ENCODE measurements at places on chromosomes 16 and 17.

DNA sequence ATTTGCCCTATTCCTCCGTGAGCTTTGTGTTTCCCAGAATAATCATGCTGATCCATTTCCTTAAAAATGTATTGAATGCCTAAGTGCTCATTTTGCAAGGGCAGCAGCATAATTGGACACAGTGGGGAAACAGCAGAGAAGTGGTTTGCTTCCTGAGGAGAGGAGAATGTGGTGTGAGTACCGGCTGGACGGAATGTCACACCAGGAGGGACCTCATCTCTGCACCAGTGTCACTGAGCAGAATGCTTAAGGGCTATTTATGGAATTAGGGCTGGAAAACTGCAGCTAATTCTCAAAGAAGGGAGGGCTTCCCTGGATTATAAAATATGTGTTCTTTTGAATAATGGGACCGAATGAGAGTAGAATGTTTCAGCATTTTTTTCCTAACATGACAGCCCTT, 1100.6 kb upstream of the RBFOX1 start:
- DNase-seq: no peak

DNA sequence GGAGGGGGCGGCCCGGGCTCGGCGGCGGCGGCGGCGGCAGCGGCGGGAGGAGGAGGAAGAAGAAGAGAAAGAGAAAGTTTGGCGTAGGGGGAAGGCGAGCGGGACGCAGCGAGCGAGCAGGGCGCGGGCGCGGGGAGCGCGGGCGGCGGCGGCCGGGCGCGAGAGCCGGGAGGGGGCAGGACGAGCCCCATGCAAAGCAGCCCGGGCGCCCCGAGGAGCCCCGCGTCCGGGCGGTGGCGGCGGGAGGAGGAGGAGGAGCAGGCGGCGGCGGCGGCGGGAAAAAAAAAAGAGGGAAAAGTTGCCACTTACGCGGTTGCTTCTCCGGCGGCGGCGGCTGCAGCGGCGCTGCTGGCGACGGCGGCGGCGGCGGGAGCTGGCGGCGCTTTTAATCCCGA, 10.3 kb upstream of the ZFHX3 start:
- DNase-seq: no peak

- no peak for DNase-seq
These were observed 702.8 kb downstream of the KCNJ2 start for GRCh38 chr17:70872103-70872502.

- no peak for DNase-seq
These were observed 531 bp upstream of the CDH8 start for GRCh38 chr16:62036802-62037135.

- no peak for DNase-seq
These were observed 33.6 kb upstream of the BRD7 start for GRCh38 chr16:50402298-50402895.

DNA sequence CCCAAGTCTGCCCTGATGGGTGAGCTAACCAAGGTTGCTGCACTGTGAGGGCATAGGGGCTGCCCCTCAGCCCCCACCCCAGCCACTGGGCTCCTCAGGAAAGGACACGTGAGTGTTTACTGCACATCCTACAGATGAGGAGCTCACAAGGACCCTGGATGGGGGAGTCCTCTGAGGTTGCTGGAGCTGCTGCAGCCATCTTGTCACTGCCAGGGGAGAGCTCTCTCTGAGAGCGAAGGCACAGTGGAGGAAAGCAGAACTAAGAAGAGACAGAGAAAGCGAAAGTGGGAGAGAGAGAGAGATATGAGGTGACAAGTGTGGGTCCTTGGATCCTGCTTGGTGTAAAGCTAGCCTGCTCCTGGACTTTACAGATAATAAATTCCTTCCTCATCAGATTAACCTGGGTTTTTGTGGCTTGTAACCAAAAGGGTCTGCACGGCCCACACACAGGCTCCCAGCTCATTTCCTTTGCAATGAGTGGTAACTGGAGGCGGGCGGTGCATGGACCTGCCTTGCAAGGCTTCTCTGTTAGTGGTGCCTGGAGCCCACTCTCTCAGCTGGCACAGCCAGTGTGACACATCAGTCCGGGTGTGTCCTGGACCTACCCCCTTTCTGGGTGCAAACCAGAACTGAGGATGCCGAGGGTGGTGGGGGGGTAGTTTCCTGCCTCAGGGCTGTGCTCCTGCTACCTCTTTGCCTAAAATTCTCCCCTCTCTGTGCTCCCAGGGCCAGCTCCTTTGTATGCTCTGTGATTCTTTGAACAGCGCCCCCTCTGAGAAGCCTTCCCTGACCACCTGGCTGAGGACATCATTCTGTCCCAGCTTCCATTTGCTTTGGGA, 14.2 kb downstream of the SNX20 start:
- DNase-seq: no peak

DNA sequence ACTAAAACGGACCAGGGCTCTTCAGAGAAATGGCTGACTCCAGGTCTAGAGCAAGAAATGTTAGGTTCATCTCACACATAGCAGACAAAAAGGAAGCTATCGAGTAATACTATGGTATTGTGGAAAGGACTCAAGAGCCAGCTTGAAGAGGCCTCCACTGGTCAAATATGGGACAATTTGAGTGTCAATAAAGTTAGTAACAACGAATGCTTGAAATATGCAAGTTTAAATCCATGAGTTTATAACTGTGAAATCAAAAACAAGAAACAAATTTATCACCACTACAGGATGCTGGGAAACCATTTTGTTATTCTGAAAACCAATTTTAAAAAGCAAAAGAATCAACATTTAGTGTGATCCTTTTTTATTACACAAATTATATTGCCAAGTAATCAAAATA, 50.4 kb upstream of the ANKFY1 start:
- no peak for DNase-seq

- DNase-seq: no peak
These were observed 34.3 kb downstream of the ABCC3 start for GRCh38 chr17:50668838-50669581.

DNA sequence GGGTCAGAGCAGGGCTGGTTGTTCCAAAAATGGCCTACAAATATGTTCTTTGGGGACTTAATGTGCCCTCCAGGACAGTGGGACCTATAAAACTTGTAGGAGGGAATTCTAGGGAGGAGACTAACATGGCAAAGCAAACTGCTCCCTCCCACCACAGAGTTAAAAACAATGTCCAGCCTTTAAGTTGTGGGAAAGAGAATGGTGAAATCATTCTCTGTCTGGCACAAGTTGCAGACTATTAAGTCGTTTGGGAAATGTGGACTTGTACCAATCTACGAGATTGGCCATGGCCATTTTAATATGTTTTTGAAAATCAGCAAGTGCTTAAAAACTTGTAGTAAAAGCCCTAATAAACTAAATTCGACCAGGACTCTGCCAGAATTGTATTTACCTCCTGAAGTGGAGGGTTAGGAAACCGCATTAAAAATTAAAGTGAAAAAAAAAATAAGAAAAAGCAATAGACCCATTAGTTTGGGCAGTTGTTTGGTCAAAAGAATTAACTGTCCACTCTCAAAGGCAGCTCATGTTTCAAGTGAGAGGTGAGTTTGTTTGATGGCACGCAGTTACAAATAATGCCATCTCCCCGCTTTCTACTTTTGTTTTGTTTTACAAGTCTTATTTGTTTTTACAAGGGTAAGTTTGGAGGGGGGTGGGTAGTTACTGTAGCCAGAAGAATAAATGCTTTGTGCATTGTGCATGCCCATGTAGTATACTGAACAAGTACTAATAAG, 32.4 kb downstream of the ANKFN1 start:
- no peak for DNase-seq

- no peak for DNase-seq
These were observed 3.0 kb downstream of the MT2A start for GRCh38 chr16:56611281-56611833.

DNA sequence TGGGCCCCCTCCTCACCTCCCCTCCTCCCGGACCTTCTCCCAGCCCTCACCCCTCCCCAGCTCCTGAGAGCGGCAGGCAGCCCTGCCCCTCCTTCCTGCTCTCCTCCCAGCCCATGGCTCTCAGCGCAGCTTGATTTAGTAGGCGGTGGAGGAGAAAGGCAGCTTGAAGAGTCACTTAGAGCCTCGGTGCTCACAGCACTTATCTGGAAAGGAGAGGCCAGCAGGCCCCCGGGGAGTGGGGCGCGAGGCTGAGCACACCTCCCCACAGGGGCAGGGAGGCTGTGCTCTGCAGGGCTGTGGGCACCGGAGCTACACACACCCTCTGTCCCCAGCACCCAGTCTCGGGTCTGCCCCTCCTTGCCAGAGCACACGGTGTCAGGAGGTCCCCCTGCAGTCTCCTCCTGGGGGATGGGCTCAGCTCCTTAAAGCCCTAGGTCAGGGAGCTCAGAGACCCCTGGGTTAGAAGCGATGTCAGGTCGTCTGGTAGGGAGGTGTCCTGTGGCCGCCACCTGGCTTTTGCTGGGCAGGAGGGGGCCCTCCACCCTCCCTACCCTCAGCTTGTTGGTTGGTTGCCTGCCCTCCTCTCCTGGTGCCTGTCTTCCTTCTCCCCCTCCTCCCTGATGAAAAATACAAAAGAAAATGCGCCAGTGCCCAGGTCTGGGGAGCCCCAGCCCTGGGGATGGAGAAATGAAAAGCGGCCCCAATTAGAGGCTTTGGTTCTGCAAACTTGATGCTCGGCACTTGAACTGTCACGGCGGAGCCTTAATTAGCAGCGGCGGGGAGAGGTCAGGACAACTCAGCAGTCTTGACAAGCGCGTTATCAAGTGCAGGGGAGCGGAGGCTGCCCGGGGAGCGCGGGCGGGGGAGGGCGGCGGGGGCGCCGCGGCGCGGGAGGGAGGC, 151.1 kb upstream of the GSE1 start:
- DNase-seq: no peak

DNA sequence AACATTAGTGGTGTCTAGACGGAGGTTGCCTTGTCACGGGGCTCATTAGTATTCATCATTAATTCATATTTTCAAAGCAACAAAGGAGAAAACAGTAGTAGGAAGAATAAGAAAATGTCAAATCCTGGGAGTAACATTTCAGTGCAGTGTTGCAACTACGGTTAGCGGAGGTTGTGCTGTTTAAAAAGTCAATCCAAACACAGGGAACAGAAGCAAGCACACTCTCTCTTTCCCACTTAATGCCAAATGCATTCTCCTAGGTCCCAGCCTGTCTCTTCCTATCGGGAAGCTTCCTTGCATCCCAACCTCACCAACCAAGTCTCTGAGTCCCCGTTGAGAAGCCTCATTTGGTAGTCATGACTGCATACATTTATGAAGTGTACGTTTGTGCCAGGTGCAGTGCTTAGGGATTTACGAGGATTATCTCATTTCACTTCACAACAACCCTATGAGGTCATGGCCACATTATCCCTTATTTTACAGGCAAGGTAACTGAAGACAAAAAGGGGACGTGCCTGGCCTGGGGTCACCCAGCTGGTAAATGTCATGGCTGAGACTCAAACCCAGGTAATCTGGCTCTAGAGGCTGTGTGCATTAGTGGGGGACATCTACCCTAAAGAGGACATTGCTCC, 283.6 kb upstream of the SALL1 start:
- no peak for DNase-seq

- no peak for DNase-seq
These were observed 22.9 kb downstream of the MMD start for GRCh38 chr17:55398689-55399088.

- DNase-seq: no peak
These were observed 25.7 kb downstream of the MRC2 start for GRCh38 chr17:62653002-62653825.

- DNase-seq: no peak
These were observed 42.4 kb downstream of the OMG start for GRCh38 chr17:31254654-31255053.

GRCh38 chr17:148757-149156, 11.4 kb downstream of the SCGB1C2 start:
- no peak for DNase-seq

- DNase-seq: no peak
These were observed 337.0 kb downstream of the HAPSTR1 start for GRCh38 chr16:9428355-9429005.

GRCh38 chr17:880443-881269, 98.5 kb downstream of the MRM3 start:
- no peak for DNase-seq

DNA sequence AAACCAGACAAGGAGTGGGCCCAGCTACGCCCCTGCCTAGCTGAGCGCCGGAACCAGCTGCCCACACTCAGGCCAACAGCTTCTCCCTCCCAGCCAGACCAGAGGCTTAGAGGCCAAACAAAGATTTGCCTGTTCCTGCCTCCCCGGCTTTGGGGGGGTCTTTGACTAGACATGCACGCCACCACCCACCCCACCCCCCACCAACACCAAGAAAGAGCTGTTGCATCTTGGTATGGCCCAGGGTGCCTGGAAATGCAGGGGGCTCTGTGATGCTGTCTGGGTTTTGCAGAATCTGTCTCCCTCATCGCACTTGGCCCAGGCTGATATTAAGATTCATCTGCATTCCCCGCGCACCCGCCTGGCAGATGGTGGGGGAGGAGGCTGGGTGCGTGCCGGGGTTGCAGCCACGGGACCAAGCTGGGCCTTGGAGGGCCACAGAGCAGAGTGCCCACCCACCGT, 1.3 kb upstream of the NXPH3 start:
- DNase-seq: no peak

- no peak for DNase-seq
These were observed 87.0 kb upstream of the FBXO47 start for GRCh38 chr17:39054111-39054645.

DNA sequence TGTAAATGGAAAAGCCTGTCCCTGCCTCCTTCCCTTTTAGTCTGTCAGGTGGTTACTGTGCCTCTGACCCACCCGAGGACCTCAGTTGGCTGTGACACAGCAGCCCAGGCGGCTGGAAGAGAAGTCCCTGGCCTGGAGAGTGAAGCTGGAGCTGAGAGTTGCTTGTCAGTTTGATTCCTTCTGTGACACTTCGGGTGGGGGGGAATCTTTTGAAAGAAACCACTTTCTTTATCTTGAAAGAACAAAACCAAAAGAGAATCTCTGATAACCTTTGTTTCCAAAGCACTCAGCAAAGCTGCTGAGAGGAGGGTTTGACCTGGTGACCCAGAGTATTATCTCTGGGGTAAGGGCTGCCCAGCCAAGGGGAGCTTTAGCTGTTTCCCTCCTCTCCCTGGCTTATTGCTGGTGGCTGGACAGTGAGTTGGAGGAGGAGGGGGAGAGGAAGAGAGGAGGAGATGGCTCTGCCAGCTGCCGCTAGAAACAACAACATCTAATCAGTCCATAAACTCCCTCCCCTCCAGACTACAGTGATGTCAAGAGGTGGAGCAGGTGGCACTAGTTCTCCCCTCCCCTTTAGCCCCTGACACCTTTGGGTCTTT, 34.0 kb downstream of the YPEL2 start:
- no peak for DNase-seq

GRCh38 chr17:79087428-79088143, 13.0 kb downstream of the ENGASE start:
- DNase-seq: no peak

GRCh38 chr17:42422412-42422957, 571 bp downstream of the CAVIN1 start:
- no peak for DNase-seq

All from BJ (cell line).